ENCODE measurements at places on chromosomes 16 and 17. TPM values are rescaled to one million over a fixed set of nuclear protein-coding genes. Genes with fewer than 3 reads are reported as not detected.

The NOG gene
- total RNA-seq = 3.6 TPM

DNA sequence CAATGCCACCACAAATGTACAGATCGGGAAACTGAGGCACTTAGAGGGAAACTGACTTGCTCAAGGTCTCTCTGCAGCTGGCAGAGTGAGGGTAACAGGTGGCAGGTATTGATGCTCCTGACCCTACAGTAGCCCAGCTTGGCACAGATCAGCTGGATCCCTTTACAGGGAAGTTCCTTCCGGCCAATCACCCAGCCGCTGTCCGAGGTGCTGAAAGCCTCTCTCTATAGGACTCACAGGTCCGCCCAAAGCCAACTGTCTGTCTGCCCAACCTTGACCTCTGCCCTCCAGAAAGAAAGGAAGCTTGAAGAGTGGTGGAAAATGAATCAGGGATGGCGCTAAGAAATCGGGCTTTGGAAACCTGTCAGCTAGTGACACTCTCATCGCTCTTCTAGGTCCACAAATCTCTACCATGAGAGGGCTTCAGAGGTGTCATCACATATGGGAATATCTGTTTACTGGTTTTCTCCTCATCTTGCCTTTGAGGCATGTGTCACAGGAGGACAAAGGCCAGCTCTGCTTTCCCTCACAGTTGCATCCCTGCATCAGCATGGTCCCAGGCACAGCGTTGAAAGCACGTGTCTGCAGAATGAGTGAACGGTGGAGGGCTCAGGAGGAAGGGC lies 246.2 kb downstream of the KATNIP start:
- no peak for DNase-seq

DNA sequence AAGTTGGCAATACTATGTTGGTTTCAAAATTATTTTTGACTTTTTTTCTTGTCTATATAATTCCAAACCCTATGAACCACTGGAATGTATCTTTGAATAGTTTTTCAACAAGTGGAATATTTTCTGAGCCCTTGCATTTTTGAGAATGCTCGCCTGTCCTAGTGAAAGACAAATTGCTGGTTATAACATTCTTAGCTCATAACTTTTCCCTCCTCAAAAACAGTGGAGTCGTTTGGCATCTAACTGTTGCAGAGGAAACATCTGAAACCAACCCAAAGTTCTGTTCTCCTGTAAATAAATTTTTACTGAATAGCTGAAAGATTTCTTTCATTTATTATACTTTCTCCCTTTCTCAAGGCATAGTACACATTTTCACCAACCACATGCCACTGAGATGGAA lies 11.3 kb upstream of the COX10 start:
- DNase-seq = no peak

GRCh38 chr17:1803280-1803679 lies 26.4 kb downstream of the SMYD4 start:
- no peak for DNase-seq

GRCh38 chr16:64475627-64476351 lies 646.1 kb downstream of the CDH11 start:
- no peak for DNase-seq

The FNDC8 gene
- not detected for total RNA-seq

GRCh38 chr17:28667870-28668269 lies 5.9 kb downstream of the SUPT6H start:
- DNase-seq = no peak

- no peak for DNase-seq
These were observed 20.1 kb downstream of the YWHAE start for GRCh38 chr17:1379930-1380313.

The PNMT gene
- total RNA-seq = not detected

The TNP2 gene
- not detected for total RNA-seq

DNA sequence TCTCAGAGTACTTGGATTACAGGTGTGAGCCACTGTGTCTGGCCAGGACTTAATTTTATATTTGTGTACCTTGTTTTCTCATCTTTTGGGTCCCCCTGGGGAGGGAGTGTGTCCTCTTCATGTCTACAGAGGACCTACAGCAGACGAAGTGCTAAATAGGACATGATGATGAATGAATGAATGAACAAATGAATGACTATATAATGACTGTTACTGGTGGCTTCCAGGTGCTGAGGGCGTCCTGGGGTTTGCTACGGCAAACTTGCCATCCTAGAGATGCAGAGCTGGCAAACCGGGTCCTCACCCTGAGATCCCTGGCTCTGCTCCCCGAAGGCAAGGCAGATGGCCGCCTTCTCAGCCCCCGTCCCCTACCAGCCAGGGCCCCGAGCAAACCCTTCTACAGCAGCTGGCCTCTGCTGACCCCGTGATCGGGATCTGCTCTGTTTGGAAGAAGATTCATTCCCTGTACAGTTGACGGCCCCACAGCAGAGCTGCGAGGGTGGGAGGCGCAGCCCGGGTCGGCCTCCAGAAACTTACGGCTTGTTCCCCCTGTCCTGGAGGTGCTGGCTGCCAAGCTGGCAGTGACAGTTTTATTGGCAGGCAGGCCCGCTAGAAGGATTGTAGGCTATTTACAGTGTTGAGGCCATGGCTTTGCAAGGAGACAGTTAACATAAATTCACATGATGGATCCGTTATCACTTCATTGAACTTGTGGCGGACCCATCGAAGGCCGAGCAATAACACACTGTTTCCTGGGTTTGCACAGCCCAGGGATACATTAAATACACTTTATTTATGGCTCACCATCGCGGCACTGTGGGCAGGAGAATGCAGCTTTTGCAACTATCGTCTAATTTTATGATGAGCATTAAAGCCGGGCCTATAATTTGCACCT lies 197.7 kb upstream of the GSE1 start:
- no peak for DNase-seq

- no peak for DNase-seq
These were observed 1.5 kb downstream of the VPS35 start for GRCh38 chr16:46687486-46687885.

The MSI2 gene
- 22.9 TPM for total RNA-seq

GRCh38 chr16:67949645-67950044 lies 5.7 kb upstream of the LCAT start:
- no peak for DNase-seq

DNA sequence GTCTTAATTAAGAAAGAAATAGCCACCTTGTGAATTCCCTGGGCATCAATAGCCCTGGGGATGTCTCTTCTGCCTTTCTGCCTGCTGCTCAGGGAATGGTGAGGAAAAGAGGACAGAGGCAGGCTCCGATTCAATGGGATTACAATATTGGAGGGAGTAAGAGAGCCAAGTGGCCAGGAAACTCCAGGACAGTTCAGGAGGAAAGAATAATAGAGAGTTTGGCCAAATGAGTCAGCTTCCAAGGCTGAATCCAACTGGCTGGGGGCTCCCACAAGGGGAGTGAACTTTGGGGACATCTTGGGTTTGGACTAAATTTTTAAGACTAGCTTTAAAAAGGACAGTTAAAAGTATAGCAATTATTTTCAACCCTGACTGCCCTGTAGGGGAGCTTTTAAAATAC lies 235.8 kb upstream of the ASIC2 start:
- no peak for DNase-seq

All from skin of body (tissue), 3 donors.